DMS79 treated with DMSO at 0.1 percent for 48 hours (cell line): ENCODE measurements at places on chromosomes 6 and 20.

DNA sequence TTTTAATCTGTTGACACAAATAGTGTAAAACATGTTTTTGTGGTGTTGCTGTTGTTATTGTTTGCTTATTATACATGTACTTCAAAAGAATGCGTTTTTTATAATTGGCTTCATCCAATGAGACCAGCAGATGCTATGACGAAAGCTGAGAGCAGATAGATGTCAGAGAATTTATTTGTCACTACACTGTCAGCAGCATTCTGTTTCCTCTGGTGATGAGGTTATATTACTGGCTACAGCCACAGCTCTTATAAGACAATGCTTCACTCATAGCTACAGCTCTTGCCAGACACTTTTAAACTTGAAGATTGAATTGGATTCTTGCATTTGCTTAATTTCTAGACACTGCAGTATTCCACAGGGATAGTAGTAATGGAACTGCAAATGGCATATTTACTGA is 860.5 kb downstream of the TBC1D32 start:
- no peak for DNase-seq

GRCh38 chr6:129320892-129321291 is 389.1 kb downstream of the ARHGAP18 start:
- DNase-seq, result no peak

DNA sequence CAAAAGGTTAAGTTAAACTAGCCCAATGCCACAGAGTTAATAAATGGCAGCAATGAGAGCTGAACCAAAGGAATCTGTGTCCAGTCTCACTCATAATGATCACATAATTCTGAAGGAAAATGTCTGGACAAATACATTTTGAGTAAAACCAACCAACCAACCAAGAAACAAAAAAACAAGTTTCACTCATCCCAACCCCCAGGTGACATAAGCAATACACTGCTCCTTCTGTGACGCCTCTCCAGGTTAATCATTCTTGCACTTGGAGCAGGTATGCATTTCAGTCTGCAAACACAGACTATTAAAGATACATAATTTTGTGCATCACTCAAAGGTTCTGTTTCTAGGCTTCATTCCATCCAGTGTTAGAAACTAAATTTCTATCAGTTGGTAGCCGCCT is 35.2 kb upstream of the MC3R start:
- no peak for DNase-seq

DNA sequence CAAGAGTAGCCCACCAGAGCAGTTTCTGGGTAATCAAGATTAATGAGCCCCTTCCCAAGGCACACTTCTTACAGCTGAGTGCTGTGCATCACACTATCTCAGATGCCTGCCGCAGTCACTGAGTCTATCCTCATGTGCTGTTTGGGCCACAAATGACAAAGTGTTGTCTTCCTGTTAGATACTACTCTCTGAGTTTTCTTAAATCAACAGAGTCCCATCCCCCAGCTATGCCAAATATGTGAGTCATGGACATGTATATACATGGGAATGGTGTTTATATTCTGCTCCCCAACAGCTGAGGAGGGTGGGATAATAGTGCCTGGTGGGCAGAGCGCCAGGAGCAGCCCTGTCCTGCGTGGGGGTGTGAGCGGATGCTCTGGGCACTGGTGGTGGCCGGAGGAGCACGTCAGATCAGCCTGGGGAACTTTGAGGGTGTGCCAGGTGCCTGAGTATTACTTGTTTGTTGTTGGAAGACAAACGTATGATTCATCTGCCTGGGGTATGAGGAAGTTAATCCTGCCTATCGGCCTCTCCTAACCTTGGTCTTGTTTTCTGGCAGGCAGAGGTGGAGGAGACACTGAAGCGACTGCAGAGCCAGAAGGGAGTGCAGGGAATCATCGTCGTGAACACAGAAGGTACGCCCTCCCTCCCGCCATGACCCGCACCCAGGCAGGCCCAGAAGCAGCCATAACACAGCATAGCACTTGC is 9.6 kb downstream of the DYNLRB1 start:
- no peak for DNase-seq

DNA sequence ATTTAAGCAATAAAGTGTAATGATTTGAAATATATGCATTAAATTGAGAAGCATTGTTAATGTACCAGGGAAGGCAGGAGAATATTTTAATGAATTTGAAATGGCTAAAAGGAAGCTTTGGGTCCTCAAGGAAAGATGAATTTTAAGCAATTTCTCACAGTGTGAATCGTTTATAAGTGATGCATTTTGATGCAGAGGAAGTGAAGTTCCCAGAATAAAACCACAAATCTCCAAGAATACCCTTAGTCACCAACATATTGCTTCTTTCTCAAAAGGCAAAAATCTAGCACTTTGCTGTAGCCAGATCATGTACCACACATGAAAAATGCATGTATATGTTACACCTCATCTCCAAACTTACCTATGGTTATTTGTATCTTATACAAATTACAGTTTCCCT is 11.7 kb downstream of the TPD52L1 start:
- DNase-seq, result no peak

GRCh38 chr6:71886184-71887005 is at the start of gene RIMS1:
Gene RIMS1 (plus strand): TSS chr6:71886550. CDS start chr6:71887024, 474 bp downstream.
- DNase-seq, result peak; percentile 32

- DNase-seq, result no peak
These were observed 216.7 kb downstream of the ZDHHC14 start for GRCh38 chr6:157597461-157598312.

- no peak for DNase-seq
These were observed 11.8 kb downstream of the ADTRP start for GRCh38 chr6:11766589-11767450.

DNA sequence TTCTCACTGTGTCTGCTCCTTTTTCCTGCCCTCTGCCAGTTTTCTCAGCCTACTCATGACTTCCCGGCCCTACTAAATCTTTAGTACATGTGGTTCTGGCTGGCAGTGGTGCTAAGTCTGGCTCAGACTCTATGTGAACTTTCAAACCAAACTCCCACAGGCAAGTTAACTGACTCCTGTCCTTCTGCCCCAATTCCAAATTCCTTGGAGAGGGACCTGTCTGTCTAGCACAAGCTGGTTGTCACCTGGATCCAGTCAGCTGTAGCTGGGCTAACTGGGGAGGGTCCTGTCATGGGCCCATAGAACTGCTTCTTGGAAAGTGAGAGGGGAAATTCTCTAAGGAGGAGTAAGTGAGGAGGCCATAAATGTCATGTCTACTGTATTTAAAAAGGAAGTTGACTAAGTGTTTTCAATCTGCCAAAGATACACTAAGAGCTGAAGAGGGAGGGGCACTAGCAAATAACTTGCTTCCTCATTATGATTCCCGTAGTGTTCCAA is 240.1 kb downstream of the KCNQ5 start:
- no peak for DNase-seq

GRCh38 chr20:10250902-10251301 is 32.3 kb downstream of the SNAP25 start:
- no peak for DNase-seq

- DNase-seq, result no peak
These were observed 87.6 kb upstream of the PMEPA1 start for GRCh38 chr20:57797401-57797800.

DNA sequence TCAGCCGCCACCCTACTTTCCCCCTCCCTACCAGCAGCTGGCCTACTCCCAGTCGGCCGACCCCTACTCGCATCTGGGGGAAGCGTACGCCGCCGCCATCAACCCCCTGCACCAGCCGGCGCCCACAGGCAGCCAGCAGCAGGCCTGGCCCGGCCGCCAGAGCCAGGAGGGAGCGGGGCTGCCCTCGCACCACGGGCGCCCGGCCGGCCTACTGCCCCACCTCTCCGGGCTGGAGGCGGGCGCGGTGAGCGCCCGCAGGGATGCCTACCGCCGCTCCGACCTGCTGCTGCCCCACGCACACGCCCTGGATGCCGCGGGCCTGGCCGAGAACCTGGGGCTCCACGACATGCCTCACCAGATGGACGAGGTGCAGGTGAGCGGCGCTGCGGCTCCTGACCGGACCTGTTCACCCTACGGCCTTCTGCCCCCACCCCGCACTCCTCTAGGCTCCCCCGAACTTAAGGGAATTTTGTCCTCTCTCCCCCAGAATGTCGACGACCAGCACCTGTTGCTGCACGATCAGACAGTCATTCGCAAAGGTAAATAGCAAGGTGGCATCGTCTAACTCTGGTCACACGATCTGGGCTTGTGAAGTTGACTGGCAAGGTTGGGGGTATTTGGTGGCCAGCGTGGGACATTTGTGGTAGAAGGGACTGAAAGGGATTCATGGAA is 2.3 kb downstream of the TFAP2C start:
- no peak for DNase-seq

DNA sequence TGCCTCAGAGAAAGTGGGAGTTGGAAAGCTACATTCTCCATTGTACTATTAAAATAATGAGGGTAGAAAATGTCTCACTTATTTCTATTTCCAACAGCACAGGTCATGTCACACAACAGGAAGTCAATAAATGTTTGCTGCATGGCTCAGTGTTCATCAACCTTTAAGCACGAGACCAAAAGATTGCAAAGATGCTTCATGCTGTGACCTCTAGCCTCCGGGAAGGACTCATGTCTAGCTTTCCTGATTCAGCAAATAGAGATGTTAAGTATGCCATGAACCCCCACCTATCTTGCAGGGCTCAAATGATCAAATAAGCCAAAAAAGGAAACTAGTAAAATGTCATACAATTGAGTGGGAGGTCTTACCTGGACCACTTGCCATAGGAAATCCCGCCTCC is 57.4 kb downstream of the NCOA6 start:
- DNase-seq, result no peak

DNA sequence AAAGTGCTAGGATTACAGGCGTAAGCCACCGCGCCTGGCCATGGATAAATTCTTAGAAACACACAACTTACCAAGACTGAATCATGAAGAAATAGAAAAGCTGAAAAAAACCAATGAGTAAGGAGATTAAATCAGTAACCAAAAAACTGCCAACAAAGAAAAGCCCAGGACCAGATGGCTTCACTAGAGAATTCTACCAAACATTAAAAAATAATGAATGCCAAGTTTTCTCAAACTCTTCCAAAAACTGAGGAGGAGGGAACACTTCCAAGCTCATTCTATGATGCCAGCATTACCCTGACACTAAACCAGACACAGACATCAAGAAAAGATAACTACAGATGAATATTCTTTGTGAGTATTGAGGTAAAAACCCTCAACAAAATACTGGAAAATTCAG is 44.3 kb downstream of the USP49 start:
- DNase-seq, result no peak

- DNase-seq, result no peak
These were observed 208.7 kb downstream of the COL9A1 start for GRCh38 chr6:70094156-70094555.

DNA sequence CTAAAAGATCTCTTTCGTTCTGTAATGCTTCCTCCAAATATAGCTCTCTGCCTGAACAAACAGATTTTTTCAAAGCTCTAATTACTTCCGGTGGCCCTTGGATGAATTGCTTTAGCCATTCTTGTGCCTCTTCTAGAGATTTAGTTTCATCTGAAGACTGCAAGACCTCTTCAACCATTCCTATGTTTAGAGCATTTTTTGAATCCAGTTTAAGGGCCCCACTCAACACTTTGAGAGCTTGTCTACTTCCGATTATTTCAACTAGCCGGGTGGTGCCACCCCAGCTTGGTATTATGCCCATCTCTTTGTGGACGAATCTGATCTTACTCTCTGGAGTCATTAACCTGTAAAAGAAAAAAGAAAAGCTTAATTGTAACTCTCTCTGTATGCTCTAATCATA is 23.3 kb downstream of the RNF146 start:
- peak; percentile 73 for DNase-seq

GRCh38 chr6:163994566-163994965 is 580.0 kb downstream of the QKI start:
- DNase-seq, result no peak

- DNase-seq, result peak; percentile 12
These were observed 121.2 kb upstream of the LAMP5 start for GRCh38 chr20:9392892-9393857.

- DNase-seq, result no peak
These were observed 4.9 kb downstream of the GPR31 start for GRCh38 chr6:167152862-167153261.

DNA sequence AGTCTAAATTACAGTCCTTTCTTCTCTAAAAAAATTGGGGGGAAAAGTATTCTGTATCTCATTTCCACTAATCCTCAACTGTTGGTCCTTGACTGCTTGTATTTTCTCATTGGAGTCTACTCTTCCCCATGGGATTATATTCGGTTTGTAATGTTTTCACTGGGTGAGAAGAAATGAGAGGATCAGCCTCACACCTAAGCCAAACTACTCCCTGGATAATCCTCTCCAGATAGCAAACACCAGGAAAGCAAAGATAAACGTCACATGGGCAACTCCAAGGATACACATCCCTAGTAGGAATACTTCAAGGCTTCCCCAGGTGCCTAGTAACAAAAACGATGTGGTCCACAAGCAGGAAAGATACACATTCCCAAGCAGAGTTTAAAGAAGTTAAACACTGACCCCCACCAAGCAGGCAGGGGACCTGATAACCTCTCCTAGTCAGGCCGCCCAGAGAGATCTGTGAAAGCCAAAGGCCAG is 53.9 kb upstream of the SOX4 start:
- no peak for DNase-seq

- DNase-seq, result no peak
These were observed 90.7 kb downstream of the FOXC1 start for GRCh38 chr6:1700278-1700967.

GRCh38 chr6:122792766-122793165 is 3.7 kb downstream of the SMPDL3A start:
- DNase-seq, result no peak

DNA sequence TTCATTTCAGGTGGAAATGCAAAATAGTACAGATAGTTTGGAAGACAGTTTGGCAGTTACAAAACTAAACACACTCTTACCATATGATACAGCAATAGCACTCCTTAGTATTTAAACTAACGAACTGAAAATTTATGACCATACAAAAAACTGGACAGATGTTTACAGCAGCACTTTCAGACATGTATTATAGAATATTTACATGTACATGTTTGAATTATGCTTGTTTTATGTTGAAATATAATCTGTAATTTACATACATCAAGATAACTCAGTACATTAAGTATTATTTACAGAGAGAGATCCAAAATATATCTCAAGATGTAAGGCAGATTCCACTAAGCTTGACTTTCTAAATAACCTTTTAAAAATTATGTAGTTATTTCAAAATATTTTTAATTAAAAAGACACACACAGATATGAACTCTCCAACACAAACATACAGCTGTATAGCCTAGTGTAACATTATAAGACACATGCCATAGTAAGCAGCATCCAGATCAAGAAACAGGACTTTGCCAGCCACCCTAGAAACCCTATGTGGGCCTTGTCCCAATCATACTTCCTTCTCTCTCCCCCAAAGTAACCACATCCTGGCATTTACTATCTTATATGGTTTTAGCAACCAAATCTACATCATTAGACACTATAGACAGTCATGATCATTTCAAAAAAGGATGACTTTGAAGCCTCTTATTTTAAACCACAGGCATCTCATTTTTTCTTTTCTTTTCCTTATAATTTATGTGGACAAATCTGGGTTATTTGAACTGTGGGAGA is 82.2 kb downstream of the MAN1A1 start:
- no peak for DNase-seq

GRCh38 chr6:110044096-110044495 is 66.0 kb downstream of the GPR6 start:
- DNase-seq, result peak; percentile 27
